ENCODE measurements at places on chromosomes 11 and 22. TPM values are rescaled to one million over a fixed set of nuclear protein-coding genes. Genes with fewer than 3 reads are reported as not detected.
A peak's percentile ranks its signal among the peaks of the same experiment; 100 is the strongest.

- DNase-seq: no peak
Observed at GRCh38 chr11:67493548-67494370, 10.9 kb downstream of the AIP start.

GRCh38 chr11:14582793-14583192, 60.8 kb upstream of the PDE3B start:
- no peak for DNase-seq

- no peak for DNase-seq
Observed at GRCh38 chr11:66546966-66547661, 411 bp downstream of the ACTN3 start.

DNA sequence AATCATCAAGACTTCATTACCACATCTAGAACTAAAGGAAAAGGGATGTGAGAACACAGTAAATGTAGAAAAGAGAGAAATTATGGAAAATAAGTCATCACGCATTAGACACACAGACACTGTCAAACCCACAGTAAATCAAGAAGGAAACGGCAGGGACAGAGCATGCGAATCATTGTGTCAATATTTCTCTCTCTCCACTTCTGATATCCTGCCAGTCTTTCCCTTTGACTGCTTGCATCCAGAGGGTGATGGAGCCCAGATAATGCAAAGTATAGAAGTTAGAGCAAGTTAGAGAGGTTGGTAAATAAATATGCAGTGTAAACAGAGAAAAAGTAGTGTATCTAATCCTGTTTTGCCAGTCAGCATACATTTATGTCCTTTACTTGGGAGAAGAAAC, 706.8 kb upstream of the ANO3 start:
- no peak for DNase-seq

The NRIP3 gene
- total RNA-seq: not detected

GRCh38 chr22:37186228-37186996, 1.6 kb downstream of the C1QTNF6 start:
- DNase-seq: no peak

- DNase-seq: no peak
Observed at GRCh38 chr11:131290185-131290584, 80.2 kb upstream of the NTM start.

DNA sequence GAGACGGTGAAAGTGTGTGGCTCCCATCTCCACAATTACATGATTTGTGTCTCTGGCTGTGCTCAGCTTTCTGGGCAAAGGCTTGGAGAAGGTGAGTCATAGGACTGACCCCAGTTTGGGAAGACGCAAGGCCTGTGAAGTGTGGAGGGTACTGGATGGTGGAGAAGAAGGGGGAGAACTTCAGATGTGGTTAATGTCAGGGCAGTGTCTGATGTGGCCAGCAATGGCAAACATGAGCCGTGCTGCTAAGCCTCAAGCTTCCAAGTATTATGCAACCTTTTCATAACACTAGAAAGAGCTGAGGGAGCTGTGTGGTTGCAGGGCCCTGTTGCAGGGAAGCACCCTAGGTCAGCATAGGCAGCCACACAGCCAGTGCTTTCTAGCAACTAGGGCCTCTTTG, 110.9 kb downstream of the NTM start:
- DNase-seq: no peak

- no peak for DNase-seq
Observed at GRCh38 chr22:32590556-32590955, 115.9 kb downstream of the FBXO7 start.

GRCh38 chr22:45783690-45784089, 112.1 kb downstream of the ATXN10 start:
- DNase-seq: no peak

DNA sequence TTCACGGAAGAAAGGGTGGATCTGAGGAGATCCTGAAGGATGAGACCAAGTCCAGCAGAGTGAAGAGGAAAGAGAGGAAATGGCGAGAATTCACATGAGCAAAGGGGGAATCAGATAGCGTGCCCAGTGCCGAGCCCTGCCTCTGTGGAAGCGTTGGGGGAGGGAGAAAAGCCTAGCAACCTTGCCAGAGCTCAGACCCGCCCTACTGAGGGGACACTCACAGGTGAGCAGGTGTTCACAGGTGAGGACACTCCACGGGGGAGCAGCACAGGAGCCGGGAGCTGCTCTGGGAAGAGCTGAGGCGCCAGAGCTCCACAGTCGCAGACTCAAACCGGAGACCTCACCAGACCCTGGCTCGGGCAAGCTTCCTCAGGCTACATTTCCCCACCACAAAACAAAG, 56.2 kb downstream of the MICAL3 start:
- no peak for DNase-seq

The ANGPTL5 gene
- 1.1 TPM for total RNA-seq

GRCh38 chr22:44445307-44445680, 52.7 kb downstream of the RTL6 start:
- DNase-seq: no peak

DNA sequence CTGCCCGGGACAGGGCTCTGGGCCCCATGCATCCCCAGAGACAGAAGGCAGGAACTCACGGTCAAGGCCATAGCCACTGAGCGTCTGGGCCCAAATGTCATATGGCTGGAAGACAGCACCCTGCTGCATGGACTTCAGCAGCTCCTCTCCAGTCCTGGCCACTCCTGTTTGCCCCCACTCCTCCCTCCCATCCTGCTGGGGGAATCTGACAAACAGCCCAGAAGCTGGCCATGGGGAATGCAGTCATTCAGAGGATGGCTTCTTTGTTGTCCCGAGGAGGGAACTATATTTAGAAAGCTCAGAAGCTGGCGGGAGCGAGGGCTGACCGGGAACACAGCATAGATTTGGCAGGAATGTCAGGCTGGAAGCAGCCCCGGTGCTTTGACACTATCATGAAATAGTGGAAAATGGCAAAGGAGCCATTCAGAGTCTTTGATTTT, 35.0 kb downstream of the DKK3 start:
- DNase-seq: peak; percentile 31

The ARVCF gene
- total RNA-seq: 17.6 TPM

GRCh38 chr22:47865626-47866025, 1103.2 kb downstream of the TBC1D22A start:
- DNase-seq: no peak

The RNF141 gene
- 20.6 TPM for total RNA-seq

The F2 gene
- not detected for total RNA-seq

DNA sequence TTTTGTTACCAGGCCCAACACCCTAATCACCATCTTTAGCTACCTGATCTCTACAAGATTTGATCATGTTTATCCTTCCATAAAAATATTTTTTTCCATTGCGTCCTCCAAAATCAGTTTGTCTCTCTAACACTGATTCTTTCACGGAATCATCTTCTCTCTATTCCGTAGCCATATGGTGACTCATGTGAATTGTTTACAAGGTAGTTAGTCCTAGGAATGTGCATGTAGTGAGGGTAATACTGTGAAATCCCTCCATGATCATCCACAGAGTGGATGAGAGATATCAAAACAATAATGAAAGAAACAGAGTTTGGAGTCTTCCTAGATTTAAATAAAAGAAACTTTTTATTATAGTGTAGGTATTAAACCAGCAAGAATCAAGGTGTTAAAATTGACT, 230.2 kb downstream of the METTL15 start:
- no peak for DNase-seq

DNA sequence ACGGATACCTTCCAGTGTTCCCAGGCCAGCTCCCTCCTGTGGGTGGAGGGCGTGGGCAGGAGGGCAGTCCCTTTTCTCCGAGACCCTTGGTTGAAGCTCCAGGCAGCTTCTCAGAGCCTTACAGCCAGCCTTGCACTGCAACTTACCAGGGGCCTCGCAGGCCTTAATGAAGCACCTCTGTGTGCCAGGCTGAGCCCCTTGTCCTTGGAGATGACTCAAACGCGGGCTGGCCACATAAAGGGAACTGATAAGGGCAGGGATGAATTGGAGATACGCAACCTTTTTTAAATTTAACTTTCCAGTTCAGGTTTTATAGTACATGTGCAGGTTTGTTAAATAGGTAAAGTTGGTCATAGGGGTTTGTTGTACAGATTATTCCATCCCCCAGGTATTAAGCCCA, 72.7 kb downstream of the WNT7B start:
- no peak for DNase-seq

GRCh38 chr22:17871726-17872458, 97.6 kb upstream of the BID start:
- DNase-seq: peak; percentile 40

DNA sequence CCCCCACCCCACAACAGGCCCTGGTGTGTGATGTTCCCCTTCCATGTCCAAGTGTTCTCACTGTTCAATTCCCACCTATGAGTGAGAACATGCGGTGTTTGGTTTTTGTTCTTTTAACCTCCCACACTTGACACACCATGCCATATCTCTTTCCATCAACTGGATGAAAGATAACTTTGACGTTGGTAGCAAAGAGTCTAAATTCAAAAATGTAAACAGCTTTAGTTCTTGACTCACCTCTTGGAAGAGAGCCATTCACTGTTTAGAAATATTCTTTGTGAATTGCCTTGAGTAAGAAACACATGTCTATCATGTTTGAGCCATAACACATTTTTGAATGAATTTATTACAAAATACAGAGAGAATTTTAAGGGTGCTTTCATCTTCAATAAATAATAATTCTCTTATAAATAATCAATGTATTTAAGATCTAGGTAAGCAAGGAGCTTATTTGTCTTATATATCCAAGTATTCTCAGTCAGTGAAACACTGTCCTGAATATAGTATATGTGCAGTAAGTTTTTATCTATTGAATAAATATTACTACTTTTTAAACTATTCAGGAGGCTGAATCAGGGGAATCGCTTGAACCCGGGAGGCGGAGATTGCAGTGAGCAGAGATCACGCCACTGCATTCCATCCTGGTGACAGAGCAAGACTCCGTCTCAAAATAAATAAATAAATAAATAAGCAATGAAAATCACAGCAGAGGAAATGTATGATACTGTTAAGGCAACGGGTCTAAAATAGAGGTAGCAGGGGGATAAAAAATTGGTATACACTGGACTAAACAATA, 6.7 kb downstream of the CARD18 start:
- DNase-seq: no peak

GRCh38 chr22:23069502-23070357, 589 bp upstream of the GNAZ start:
- DNase-seq: peak; percentile 83

The SIK3 gene
- 36.9 TPM for total RNA-seq

The SYT7 gene
- total RNA-seq: 0.95 TPM

DNA sequence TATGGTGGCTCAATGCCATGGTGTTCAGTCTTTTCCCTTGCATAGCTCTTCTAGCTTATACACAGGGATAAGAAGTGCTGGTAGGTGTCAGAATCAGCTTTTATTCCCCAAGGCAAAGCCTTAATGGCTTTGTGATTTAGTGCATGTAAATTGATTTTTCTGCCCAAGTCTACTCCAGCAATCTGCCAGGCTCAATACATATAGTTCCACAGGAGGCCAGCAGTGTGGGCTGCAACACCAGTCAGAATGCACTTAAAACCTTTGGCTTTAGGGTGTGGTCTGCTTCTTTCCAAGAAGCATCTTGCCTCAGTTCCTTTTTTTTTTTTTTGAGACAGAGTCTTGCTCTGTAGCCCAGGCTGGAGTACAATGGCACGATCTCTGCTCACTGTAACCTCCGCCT, 14.5 kb upstream of the CAPRIN1 start:
- no peak for DNase-seq

DNA sequence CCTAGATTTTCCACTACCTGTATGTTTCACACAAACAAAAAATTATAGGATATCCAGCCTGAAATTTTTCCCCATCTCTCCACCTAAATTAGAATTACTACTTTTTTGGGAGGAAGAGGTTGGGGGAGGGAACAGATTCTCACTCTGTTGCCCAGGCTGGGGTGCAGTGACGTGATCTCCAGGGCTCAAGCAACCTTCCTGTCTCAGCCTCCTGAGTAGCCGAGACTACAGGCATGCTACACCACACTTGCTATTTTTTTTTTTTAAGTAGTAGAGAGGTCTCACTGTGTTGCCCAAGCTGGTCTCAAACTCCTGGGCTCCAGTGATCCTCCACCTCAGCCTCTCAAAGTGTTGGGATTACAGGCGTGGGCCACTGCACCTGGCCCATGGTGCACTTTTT, 9.5 kb downstream of the JAML start:
- DNase-seq: no peak

The BCO2 gene
- total RNA-seq: 5.8 TPM

- peak; percentile 79 for DNase-seq
Observed at GRCh38 chr11:118605116-118605867, 2.1 kb upstream of the PHLDB1 start.

DNA sequence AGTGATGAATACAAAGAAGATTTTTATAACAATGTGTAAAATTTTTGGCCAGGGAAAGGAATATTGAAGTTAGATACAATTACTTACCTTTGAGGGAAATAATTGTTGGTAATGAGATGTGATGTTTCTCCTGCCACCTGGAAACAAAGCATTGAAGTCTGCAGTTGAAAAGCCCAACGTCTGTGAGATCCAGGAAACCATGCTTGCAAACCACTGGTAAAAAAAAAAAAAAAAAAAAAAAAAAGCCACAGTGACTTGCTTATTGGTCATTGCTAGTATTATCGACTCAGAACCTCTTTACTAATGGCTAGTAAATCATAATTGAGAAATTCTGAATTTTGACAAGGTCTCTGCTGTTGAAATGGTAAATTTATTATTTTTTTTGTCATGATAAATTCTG, 5.3 kb downstream of the BIRC3 start:
- DNase-seq: no peak

GRCh38 chr11:103958475-103959215, 77.8 kb upstream of the DDI1 start:
- DNase-seq: no peak

- DNase-seq: no peak
Observed at GRCh38 chr11:44651535-44652155, 75.1 kb upstream of the TSPAN18 start.

The KRTAP5-8 gene
- total RNA-seq: not detected

GRCh38 chr11:11545285-11546275, 76.2 kb downstream of the GALNT18 start:
- DNase-seq: no peak

The HEPHL1 gene
- not detected for total RNA-seq

DNA sequence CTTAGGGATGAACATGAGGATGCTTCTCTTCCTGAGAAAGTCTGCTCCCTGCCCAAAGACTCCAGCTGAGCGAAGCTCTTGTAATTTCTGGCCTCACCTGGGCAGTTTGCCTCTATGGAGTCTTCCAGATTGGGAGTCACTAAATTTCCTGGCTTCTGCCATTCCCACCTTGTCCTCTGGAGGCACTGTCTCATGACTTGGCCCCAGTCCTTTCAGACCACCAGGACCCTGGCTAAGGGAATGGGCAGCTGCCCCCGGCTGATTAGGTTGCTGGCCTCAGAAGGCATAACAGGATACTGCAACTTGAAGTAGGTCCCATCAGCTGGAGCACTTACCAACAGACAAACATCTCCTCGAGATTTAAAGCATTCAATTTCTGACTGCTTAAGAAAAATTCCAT, 128.1 kb upstream of the SPON1 start:
- no peak for DNase-seq

DNA sequence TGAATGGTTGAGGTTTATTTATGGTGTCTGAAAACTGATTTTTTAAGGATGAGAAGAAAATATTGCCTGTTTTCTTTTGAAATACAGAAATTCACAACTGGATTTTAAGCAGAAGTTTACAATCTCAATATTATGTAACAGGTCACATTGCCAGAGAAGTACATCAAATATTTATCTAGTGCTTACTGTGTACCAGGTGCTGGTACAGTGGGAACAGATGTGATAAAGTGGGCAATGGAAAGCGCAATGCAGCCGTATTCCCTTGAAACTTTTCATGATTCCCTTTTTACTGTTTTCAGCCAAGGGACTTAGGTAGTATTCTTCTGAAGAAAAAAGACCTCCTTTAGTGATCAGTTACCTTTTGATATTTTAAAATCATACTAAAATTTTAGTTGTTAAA, 49.6 kb downstream of the TTC17 start:
- no peak for DNase-seq

GRCh38 chr11:48103621-48104567, 112.7 kb upstream of the OR4B1 start:
- no peak for DNase-seq

The GRAP2 gene
- not detected for total RNA-seq

All from gastrocnemius medialis (tissue), 4 donors.